Peyer's patch (tissue), 4 donors: ENCODE measurements at places on chromosomes 5 and 9. TPM values are rescaled to one million over a fixed set of nuclear protein-coding genes. Genes with fewer than 3 reads are reported as not detected.

Gene CBY3
- not detected for total RNA-seq

Gene SPAAR
- total RNA-seq: not detected

Gene EQTN
- total RNA-seq: not detected

Gene PGM5
- 29.7 TPM for total RNA-seq

Gene SNCB
- not detected for total RNA-seq

Gene GCNT1
- 68.1 TPM for total RNA-seq

Gene LCN1
- not detected for total RNA-seq

Gene PRDM9
- not detected for total RNA-seq

GRCh38 chr5:179326122-179326927 lies 18.9 kb downstream of the ADAMTS2 start:
- peak; percentile 60 for DNase-seq

DNA sequence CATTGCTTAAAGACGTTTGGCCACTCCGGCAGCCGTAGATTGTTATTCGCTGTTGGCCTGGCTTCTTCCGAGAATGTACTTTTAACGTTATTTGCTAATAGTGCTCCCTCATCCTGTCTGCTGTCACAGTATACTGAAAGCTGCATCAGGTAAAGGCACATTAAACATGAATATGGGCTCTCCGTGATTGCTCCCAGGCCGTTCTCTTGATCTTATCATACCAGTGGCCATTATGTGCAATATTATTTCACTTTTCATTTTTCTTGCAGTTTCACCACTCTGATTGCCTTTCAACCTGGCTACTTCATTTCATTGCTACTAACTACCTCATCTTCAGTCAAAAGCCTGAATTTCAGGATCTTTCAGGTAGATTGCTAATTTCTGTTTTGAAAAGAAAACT lies 34.0 kb downstream of the GLRX start:
- DNase-seq: no peak

GRCh38 chr5:17224858-17225511 lies 7.6 kb downstream of the BASP1 start:
- DNase-seq: no peak

DNA sequence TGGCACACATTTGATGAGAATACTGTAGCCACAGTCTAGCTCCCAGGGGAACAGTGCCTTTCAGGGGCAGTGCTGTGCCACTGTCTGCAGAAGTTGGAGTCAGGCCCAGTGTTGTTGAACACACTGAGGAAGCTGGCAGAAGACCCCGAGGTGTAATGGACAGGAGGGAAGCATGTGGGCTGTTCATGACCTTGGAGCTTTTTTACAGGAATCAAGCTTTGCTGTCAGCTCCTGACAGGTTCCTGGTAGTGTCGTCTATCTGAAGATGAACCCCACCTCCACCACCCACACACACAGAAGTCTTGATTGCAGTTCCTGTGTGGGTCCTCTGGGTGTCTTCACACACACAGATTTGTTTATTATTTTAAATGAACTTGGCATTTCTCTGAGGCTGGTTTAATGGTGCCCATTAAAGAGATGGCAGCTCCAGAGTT lies 40.3 kb upstream of the TNFAIP8 start:
- peak; percentile 64 for DNase-seq

- no peak for DNase-seq
Measured at GRCh38 chr9:1528456-1528855, 478.3 kb downstream of the DMRT2 start.

DNA sequence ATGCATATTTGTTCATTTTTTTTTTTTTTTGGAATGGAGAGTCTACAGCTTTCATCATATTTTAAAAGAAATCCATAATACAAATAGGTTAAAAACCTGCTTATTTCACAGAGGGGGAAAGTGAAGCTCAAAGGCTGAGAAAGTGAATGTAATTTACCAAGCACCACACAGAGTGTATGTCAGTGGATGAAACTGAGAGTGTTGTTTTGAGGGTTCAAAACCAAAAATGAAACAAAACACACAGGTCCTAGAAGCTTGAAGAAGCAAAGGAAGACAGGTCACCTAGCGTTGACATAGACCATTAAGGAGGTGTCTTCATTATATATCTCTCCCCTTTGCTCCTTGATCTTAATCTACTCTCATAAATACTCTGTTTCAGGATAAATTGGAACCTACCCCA lies 7.5 kb downstream of the NMUR2 start:
- no peak for DNase-seq

- no peak for DNase-seq
Measured at GRCh38 chr5:72308853-72309191, 11.2 kb downstream of the MRPS27 start.

DNA sequence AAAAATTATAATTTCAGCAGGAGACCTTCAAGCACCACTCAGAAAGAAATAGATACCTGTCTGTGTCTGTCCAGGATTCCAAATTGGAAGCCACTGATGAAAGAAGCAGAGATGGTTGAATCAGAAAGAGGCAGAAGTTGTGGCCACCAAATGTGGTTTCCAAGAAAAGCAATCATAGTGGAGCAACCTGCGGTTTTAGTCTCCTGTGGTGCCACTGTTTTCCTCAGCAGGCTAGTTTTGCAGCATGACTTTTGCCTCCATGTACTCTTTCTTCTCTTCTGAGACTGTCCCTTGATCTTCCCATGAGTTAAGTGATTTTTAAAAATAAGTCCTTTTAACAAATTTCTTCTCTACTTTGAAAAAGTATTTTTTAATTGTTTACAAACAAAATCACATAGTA lies 535.8 kb downstream of the CYLC2 start:
- no peak for DNase-seq

GRCh38 chr5:54309691-54310432 lies 511 bp downstream of the ARL15 start:
- peak; percentile 66 for DNase-seq

DNA sequence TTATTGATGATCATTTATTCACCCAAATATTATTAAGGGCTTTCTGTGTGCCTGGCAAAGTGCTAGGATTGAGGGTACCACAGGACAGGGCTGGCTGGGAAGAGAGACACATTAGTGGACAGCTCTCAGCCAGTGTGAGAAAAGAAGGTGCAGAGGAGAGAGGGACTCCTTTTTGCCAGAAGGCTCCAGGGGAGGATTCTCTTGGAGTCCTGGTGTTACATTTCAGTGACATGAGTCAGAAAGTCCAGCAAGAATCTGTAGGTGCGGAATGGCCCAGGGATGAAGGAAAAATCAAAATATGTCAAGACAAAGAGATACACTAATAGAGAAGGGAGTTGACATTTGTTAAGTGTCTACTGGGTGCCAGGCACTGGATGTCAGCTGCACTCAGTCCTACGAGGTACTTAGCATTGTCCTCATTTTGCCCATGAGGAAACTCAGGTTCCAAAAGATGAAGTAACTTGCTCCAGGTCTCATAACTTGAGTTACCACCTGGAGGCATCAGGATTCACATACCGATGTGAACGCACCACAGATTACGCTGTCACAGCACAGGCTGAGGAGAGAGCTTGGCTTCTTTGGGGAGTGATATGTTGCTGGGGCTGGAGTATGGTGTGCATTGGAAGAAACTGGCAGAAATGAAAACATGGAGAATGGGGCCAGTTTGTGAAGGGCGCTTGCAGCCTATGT lies 60.5 kb downstream of the RASGRF2 start:
- no peak for DNase-seq

DNA sequence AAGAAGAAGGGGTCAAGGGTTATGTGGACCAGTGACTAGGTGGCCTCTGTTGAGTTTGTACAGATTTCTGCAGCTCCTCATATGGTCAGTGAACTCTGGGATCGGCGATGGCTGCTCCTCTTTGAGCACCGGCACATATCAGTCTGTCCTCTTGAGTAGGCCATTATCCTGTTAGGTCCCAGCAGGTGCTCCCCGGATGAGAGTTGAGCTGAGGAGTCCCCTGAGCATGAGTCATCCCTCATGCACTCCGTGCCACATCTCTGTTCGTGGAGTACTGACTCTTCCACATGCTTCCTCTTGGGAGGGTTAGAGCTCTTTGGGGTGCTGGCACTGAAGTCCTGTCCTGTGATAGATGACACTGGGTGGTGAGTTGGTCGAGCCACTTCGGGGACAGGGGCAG lies 143.7 kb downstream of the PTTG1 start:
- DNase-seq: no peak

- no peak for DNase-seq
Measured at GRCh38 chr9:133696071-133696472, 42.1 kb downstream of the SARDH start.

- DNase-seq: no peak
Measured at GRCh38 chr5:181111010-181111409, 20.0 kb downstream of the OR2V1 start.

DNA sequence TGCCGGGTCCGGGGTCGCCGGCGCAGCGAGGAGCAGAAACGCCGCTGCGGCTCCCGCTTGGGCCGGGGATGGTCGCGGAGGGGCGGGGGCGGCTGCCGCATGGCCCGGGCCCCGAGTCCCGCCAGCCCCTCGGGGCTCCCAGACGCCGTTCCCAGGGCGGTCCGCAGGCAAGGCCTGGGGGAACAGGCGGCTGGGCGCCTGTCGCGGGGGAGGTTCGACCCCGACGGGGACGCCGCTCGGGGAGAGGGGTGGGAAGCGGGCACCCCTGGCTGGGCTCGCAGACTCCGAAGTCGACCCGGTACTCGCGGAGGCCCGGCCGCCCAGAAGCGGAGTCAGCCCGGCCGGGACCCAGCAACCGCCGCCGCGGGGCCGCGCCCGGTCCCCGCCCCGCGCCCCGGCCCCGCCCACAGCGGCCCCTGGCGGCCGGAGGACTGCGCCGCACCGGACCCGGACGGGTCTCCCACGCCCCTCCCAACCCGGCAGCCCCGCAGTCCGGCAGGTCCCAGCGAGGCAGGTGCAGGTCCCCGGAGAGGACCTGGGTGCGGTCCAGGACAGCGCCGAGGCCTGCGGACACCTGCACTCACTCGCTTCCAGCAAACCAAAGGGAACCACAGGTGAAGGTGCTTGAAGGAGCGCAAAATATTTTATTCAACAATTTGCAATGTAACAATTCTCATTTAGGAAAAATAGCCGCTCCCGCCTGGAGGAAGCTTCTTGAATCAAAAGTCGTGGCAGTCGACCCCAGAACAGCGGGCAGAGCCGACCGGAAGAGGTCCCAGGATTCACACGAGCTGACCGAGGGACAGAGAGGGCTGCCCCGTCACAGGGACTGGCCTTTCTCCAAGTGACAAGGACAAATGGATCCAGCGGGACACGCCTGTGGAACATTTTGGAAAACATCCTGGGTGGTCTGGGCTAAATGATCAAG lies at the start of gene INPP5E:
Gene INPP5E (minus strand): TSS at position 365 of the 928 bp plus-strand sequence. CDS start 426 bp downstream, outside the sequence.
- DNase-seq: peak; percentile 86

DNA sequence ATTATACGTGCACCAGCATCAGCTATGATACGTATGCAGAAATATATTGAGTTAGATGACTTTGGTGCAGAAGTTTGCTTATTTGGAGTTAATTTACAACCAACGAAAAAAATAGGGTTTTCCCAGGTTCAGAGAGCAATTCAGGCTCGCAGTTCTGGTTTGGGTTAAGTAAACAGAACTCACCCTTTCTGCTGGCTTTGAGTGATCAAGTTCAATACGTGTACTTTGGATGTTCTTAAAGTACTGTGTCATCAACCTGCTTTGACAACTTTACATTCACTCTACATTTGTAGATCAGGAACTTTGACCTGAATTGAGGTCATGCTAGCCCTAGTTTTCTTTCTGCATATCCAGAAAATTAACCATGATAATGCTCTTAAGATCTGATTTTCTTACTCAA lies 40.7 kb downstream of the ACOT12 start:
- no peak for DNase-seq

DNA sequence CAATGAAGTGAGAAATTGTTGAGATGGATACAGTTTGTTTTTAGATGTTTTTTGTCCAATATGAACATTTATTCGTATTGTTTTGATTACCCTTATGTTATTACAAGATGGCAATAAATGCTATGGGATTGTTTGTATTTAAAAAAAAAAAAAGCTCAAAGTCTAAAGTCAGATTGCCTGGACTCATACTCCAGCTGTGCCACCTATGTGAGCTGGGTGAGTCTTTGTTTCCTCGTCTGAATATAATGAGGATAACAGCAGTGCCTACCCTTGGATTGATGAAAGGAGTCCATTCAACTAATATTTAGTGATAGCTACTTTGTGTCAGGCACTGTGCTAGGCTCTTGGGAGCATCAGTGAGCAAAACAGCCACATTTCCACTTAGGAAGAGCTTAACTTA lies 14.6 kb upstream of the CCNJL start:
- no peak for DNase-seq

- DNase-seq: no peak
Measured at GRCh38 chr5:10348258-10348657, 5.2 kb upstream of the MARCHF6 start.

- no peak for DNase-seq
Measured at GRCh38 chr5:111779922-111780292, 22.9 kb upstream of the NREP start.
